ENCODE measurements at places on chromosomes 6 and 20. TPM values are rescaled to one million over a fixed set of nuclear protein-coding genes. Genes with fewer than 3 reads are reported as not detected.
A peak's percentile ranks its signal among the peaks of the same experiment; 100 is the strongest.

- no peak for DNase-seq
- no peaks in the 10 kb centered on the region for H3K4me1 ChIP-seq
- H3K4me3 ChIP-seq: no peak overlapping the region
- no peaks in the 10 kb centered on the region for H3K36me3 ChIP-seq
- no peak overlapping the region for H3K27ac ChIP-seq
Observed at GRCh38 chr6:25242567-25242966, 36.6 kb upstream of the CARMIL1 start.

DNA sequence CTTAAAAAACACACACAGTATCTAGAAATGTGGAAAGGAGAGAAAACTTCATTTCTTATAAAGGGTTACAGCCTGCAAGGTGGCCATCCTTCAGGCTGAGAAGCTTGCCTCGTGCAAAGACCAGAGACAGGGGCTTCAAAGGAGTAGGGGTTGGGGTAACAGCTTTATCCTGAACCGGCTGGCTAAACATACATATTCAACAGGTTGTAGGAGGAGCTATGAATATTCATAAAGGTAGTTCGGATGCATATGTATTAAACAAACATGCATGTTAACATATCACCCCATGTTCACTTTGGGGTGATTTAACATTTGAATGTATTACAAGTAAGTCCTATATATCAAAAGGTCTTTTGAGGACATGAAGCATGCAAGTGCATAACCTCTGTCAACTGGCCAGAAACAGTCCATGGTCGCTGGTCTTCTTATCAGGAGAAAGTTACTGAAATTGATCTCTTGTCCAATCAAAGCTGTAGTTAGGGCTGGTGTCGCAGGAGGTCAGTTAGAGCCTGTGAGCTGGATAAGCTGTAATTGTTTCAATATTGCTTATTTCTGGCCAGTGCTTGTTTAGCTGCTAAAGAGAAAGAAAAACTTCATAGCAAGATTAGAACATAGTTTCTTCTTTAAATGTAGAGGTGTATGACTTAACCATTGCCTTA lies 2.3 kb upstream of the STMND1 start:
- H3K36me3 ChIP-seq: no peaks in the 10 kb centered on the region
- DNase-seq: no peak
- H3K27ac ChIP-seq: no peak overlapping the region
- H3K27me3 ChIP-seq: peaks cover 28% of the 10 kb centered on the region

GRCh38 chr6:158554611-158555361 lies 5.1 kb upstream of the TMEM181 start:
- DNase-seq: no peak
- peaks cover 9% of the 10 kb centered on the region for H3K4me1 ChIP-seq
- H3K4me3 ChIP-seq: no peak overlapping the region

DNA sequence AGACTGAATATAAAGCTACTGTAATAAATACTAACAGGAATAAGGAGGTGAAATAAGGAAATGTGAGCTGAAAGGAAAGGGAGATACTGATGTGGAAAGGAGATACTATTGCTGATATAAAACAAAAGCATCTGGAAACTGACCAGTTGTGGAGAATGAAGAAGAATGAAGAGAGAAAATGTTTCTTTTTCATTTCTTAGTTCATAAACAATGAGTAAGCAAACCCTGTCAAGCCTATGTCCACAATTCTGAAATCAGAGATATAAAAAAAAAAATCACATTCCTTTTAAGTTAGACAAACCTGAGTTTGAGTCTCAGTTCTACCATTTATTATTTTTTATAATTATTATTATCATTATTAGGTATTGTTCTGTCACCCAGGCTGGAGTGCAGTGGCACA lies 121.6 kb upstream of the GJE1 start:
- no peak overlapping the region for H3K4me3 ChIP-seq
- DNase-seq: no peak
- 0 out of 2 replicates have a peak overlapping the region, but pooled peaks have one; percentile 18 for H3K27ac ChIP-seq
- H3K36me3 ChIP-seq: no peaks in the 10 kb centered on the region
- H3K4me1 ChIP-seq: peaks cover 41% of the 10 kb centered on the region

GRCh38 chr20:24461848-24462247 lies 7.6 kb upstream of the SYNDIG1 start:
- no peaks in the 10 kb centered on the region for H3K4me1 ChIP-seq
- peaks cover 22% of the 10 kb centered on the region for H3K27me3 ChIP-seq
- no peaks in the 10 kb centered on the region for H3K36me3 ChIP-seq

GRCh38 chr20:31565699-31566318 lies 39.3 kb upstream of the ID1 start:
- peaks cover 6% of the 10 kb centered on the region for H3K36me3 ChIP-seq
- peaks cover 72% of the 10 kb centered on the region for H3K4me1 ChIP-seq
- peak overlapping the region; percentile 88 for H3K27ac ChIP-seq
- no peak for DNase-seq

- no peaks in the 10 kb centered on the region for H3K4me1 ChIP-seq
- no peak overlapping the region for H3K4me3 ChIP-seq
Observed at GRCh38 chr6:36139991-36140710, 9.8 kb downstream of the MAPK13 start.

- no peak overlapping the region for H3K4me3 ChIP-seq
- H3K27me3 ChIP-seq: peaks cover 4% of the 10 kb centered on the region
- no peak overlapping the region for H3K27ac ChIP-seq
Observed at GRCh38 chr6:137846772-137847313, 20.2 kb upstream of the TNFAIP3 start.

GRCh38 chr6:149696901-149697300 lies 21.0 kb downstream of the LATS1 start:
- H3K27ac ChIP-seq: no peak overlapping the region
- no peaks in the 10 kb centered on the region for H3K27me3 ChIP-seq
- no peak for DNase-seq
- H3K36me3 ChIP-seq: peaks cover 20% of the 10 kb centered on the region
- H3K4me1 ChIP-seq: no peaks in the 10 kb centered on the region
- no peak overlapping the region for H3K4me3 ChIP-seq

GRCh38 chr6:144131248-144131709 lies 19.0 kb upstream of the STX11 start:
- DNase-seq: peak; percentile 80
- H3K4me1 ChIP-seq: no peaks in the 10 kb centered on the region
- no peaks in the 10 kb centered on the region for H3K36me3 ChIP-seq
- no peaks in the 10 kb centered on the region for H3K27me3 ChIP-seq

DNA sequence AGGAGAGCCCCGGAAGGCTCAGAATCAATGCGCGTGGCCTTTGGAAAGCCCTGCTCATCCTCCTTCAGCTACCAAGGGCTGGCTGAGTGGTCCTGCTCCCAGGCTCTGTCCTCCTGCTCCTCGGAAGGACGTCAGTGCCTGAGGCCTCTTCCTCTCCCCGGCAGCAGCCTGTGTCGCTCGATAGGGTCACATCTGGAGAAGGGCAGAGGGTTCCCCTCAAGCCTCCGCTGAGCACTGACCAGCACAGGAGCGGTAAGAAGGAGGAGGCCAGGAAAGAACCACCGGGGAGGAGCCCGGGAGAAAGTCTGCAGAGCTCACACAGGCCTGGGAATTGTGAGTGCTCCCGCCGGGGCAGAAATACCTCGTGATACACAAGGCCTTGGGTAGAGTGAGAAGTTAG lies 21.2 kb downstream of the KIF25 start:
- H3K4me1 ChIP-seq: peaks cover 13% of the 10 kb centered on the region
- no peaks in the 10 kb centered on the region for H3K36me3 ChIP-seq
- no peak overlapping the region for H3K27ac ChIP-seq
- DNase-seq: no peak

- no peaks in the 10 kb centered on the region for H3K4me1 ChIP-seq
- no peaks in the 10 kb centered on the region for H3K27me3 ChIP-seq
- H3K4me3 ChIP-seq: no peak overlapping the region
Observed at GRCh38 chr6:149024361-149024760, 277.5 kb downstream of the UST start.

GRCh38 chr6:25369036-25369432 lies 89.9 kb downstream of the CARMIL1 start:
- H3K27ac ChIP-seq: no peak overlapping the region
- no peak for DNase-seq
- H3K4me3 ChIP-seq: no peak overlapping the region
- H3K4me1 ChIP-seq: no peaks in the 10 kb centered on the region
- H3K27me3 ChIP-seq: no peaks in the 10 kb centered on the region

- peaks cover 23% of the 10 kb centered on the region for H3K36me3 ChIP-seq
- DNase-seq: peak; percentile 79
- H3K4me1 ChIP-seq: peaks cover 36% of the 10 kb centered on the region
- H3K27ac ChIP-seq: peak overlapping the region; percentile 86
Observed at GRCh38 chr20:44204156-44204831, 6.3 kb downstream of the OSER1 start.

DNA sequence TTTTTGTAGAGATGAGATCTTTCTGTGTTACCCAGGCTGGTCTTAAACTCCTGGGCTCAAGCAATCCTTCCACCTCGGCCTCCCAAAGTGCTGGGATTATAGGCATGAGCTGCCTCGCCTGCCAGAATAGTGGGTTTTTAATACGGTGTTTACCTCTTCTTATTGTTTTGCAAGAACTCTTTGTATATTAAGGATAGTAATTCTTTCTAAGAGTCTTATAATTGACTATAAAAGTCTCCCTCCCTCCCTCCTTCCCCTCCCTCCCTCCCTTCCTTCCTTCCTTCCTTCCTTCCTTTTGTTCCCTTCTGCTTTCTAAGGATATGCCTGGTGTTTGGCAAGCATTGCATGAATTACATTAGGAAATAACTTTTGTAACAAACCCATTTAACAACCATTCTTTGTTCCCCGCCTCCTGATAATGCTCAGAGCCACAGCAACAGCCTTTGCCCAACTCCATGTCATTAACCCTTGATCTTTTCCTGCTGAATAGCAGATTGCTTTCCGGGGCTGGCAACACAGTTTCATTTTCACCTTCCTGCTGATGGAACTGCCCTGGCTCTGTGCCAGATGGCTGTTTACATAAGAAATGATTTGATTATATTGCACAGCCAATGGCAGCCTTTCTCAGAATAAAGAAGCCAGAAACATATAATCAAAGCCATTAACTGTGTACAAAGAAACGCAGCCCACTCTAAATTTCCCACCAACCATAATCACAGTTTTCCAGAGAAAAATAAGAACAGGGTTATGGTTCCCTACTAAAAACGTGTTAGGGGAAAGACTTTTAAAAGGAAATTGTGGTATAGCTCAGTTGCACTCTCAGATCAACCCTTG lies 143.7 kb upstream of the PTPN1 start:
- H3K36me3 ChIP-seq: no peaks in the 10 kb centered on the region
- H3K27ac ChIP-seq: no peak overlapping the region
- DNase-seq: no peak
- H3K27me3 ChIP-seq: no peaks in the 10 kb centered on the region
- H3K4me1 ChIP-seq: no peaks in the 10 kb centered on the region
- H3K4me3 ChIP-seq: no peak overlapping the region

DNA sequence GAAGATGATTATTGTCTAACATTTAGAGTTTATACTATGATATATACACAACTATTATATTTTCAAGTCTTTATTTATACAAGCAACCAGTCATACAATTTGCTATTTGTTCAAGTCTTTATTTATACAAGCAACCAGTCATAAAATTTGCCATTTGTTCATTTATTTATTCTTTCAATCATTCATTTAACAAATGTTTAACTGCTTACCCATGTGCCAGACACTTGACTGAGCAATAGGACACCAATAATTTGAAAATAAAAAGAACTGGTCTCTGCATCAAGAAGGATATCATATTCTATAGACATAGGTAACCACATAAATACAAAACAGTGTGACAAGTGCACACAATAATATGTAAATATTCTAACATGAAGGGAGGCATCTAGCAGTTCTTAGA lies 20.3 kb downstream of the GRIK2 start:
- H3K27me3 ChIP-seq: no peaks in the 10 kb centered on the region
- no peaks in the 10 kb centered on the region for H3K4me1 ChIP-seq
- H3K36me3 ChIP-seq: no peaks in the 10 kb centered on the region
- no peak for DNase-seq

DNA sequence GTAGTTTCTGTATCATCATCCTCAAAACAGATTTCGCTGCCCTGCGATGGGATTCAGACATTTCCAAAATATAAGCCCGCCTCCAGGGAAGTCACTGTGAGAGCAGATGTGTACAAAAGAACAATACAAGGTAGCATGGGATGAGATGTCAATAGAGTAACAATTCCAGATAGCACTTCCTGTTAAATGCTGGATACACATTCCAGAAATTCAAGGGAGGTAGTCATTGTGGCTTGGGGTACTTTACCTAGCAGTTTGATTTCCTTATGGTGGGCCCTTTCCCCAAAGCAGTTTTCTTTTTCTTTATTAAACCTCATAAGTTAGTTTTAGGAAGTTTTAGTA lies 2.5 kb downstream of the RNF217 start:
- no peaks in the 10 kb centered on the region for H3K27me3 ChIP-seq
- DNase-seq: no peak
- peak overlapping the region; percentile 86 for H3K27ac ChIP-seq
- H3K4me1 ChIP-seq: peaks cover 39% of the 10 kb centered on the region
- 0 out of 2 replicates have a peak, but pooled peaks cover 3% of the 10 kb centered on the region for H3K36me3 ChIP-seq

DNA sequence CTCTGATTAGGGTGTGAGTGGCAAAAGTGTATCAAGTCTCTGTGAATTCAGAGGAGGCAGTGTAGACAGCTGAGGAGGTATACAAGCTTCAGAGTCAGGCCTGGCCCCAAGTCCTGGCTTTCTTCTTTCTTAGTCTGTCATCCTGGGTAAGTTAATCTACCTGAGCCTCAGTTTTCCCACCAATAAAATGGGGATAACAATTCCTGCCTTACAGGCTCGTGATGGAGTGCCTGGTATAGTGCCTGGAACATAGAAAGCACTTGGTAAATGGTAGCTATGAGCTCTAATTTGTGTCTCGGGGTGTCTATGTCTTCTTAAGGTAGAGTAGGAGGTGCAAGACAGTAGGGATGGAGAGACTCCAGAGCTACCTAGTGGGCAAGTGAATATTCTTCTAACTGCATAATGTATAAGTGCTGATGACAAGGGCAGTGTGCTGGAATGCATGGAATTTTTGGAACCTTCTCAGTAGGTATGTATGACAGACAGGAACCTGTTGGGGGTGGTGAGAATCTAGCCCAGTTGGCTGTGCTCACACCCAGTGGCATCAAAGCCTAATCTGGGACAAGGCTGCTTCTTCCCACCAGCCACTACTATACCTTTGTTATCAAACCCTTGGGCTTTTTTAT lies 4.0 kb upstream of the SCUBE3 start:
- no peak overlapping the region for H3K27ac ChIP-seq
- no peak for DNase-seq
- H3K4me1 ChIP-seq: 0 out of 2 replicates have a peak, but pooled peaks cover 4% of the 10 kb centered on the region
- H3K36me3 ChIP-seq: no peaks in the 10 kb centered on the region

Gene TUBB2A
- total RNA-seq: 33.3 TPM

Gene UBD
- total RNA-seq: 0.54 TPM

Gene NKAIN4
- 5.5 TPM for total RNA-seq

Gene ABCF1
- total RNA-seq: 94.9 TPM

Gene ASIP
- total RNA-seq: not detected

Gene XKR7
- total RNA-seq: 6.2 TPM

Measured in Panc1 (cell line).